ENCODE measurements at places on chromosomes 16 and 17.

- no peak for DNase-seq
Measured at GRCh38 chr17:35866341-35866950, 2.2 kb downstream of the HEATR9 start.

GRCh38 chr16:2817340-2818271 is 569 bp downstream of the PRSS21 start:
- DNase-seq: no peak

GRCh38 chr17:82865774-82866395 is 26.1 kb upstream of the ZNF750 start:
- DNase-seq: no peak

GRCh38 chr16:59122262-59122537 is 388.1 kb upstream of the GOT2 start:
- no peak for DNase-seq

DNA sequence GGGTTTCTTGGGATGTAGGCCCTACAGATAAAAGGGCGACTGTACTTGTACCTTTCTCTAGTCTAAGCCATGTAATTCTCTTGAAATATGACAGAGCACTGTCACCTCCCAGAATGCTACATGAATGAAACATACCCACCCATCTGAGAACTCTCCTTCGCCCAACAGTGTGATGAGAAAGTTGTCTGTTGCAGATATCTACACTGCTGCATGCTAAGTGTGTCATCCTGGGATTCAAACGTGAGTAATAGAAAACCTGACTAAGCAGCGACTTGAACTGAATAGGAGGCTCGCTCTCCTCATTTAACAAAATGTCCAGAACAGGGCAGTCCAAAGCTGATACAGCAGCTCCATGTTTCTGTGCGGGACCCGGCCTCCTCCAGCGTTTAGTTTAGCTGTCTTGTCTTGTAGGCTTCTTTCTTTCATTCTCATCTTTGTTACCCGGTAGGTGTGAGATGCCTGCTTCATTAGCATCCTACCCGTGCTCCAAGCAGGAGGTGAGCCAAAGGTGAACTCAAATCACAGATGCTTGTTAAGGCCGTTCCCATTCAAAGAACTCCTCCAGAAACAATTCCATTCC is 211.9 kb downstream of the PRKCA start:
- DNase-seq: no peak

GRCh38 chr16:85657267-85657650 is 31.5 kb downstream of the GINS2 start:
- DNase-seq: no peak

GRCh38 chr16:4016005-4016352 is 100.3 kb downstream of the ADCY9 start:
- DNase-seq: no peak

DNA sequence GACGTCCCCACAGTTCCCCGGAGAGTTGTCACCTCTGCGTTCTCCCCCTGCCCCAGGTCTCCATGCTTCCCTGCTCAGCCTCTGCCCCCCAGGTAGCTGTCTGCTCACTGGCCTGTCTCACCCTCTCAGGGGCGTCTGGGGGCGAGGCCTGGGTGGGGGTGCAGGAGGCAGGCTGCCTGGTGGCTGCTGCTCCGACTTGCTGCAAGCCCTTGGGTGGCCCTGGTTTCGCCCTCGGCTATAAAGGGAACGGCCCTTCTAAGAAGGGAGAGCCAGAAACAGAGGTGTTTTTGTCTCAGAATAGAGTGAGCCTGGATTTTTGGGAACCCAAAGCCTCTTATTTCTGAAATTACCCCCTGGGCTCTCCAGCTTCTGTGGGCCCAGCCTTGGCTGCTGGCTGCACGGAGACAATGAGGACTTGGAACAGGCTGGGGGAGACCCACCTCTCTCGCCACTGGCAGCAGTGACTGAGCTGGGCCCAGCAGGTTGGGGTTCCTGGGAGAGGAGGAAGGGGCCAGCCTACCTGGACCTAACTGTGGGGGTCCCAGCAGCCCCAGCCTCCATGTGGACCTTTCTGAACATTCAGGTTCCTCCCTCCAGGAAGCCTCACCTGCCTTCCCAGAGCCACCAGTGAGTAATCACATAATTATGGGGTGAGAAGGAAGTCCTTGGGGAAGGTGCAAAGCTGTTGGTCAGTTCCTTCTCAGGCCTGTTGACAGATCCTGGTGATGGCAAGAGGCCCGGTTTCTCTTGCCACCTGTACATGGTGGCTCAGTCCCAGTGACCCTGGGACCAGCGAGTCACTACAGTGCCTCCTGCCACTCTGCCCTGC is 15.5 kb upstream of the SPNS2 start:
- DNase-seq: no peak

GRCh38 chr16:74601126-74601871 is 5.6 kb downstream of the GLG1 start:
- DNase-seq: peak; percentile 41

- DNase-seq: no peak
Measured at GRCh38 chr17:66365903-66366302, 63.5 kb downstream of the PRKCA start.

- no peak for DNase-seq
Measured at GRCh38 chr17:75661531-75661930, 5.4 kb downstream of the RECQL5 start.
